Hindlimb muscle (tissue), 1 donor: ENCODE measurements at places on chromosomes 2 and 18. TPM values are rescaled to one million over a fixed set of nuclear protein-coding genes. Genes with fewer than 3 reads are reported as not detected.

DNA sequence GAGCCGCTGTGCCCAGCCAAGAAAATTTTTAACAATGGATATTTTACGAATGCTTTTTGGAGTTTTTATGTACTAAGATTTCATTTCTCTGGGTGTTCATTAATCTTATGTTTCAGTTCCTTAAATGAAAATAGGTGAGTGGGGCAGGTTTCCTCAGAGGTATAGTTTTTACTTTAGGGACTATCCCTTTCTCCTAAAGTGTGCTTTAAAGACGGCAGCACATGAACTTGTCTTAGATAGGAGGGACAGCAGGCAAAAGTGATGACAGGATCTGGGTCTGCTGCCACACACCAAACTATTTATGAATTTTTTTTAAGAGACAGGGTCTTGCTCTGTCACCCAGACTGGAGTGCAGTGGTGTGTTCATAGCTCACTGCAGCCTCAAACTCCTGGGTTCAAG, 8.0 kb upstream of the REL start:
- no peak for DNase-seq

- no peak for DNase-seq
These were observed 76.1 kb downstream of the SP100 start for GRCh38 chr2:230492107-230492506.

- peak; percentile 53 for DNase-seq
These were observed 419 bp downstream of the EPHA4 start for GRCh38 chr2:221571551-221572218.

DNA sequence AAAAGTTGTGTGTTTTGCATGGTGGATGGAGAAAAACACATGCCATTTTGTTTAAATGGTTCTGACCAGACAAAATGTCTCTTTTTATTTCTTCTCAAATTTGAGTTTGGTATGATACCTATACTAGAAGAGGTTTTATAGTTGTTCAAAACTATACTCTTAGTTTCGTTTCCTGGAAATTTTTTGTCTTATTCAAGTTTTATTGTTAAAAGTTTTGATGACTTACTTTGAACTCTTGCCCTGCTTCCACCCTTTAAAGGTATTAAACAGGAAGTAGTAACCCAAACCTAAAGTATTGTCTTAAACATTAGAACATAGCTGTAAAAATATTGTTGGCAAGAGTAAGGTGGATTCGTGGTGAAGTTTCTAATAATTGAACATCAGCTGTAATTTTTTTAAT, 98.2 kb downstream of the BABAM2 start:
- DNase-seq = no peak

CCDC141 gene
- 81.5 TPM for polyA plus RNA-seq
